Right lung (tissue), 10 donors: ENCODE measurements at places on chromosomes 5 and 9.

DNA sequence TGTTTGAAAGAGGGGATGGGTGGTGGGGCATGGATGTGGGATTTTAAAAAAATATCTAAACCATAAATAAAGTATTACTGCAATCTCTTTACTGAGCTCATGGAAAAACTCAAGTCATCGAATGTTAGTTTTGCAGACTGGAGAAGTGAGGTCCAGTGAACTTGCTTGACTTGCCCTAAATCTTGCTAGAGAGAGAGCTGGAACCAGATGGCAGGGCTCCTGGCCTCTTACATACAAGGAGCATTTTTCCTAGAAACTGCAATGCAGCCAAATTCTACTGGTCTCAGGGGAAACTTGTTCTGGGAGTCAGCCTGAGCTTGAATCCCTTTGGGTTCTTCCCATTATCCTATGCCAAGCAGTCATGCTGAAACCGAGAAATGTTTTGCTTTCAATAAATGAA, 2.9 kb upstream of the TGFBI start:
- DNase-seq = no peak

- no peak for DNase-seq
Measured at GRCh38 chr5:83711982-83712601, 8.6 kb downstream of the HAPLN1 start.

DNA sequence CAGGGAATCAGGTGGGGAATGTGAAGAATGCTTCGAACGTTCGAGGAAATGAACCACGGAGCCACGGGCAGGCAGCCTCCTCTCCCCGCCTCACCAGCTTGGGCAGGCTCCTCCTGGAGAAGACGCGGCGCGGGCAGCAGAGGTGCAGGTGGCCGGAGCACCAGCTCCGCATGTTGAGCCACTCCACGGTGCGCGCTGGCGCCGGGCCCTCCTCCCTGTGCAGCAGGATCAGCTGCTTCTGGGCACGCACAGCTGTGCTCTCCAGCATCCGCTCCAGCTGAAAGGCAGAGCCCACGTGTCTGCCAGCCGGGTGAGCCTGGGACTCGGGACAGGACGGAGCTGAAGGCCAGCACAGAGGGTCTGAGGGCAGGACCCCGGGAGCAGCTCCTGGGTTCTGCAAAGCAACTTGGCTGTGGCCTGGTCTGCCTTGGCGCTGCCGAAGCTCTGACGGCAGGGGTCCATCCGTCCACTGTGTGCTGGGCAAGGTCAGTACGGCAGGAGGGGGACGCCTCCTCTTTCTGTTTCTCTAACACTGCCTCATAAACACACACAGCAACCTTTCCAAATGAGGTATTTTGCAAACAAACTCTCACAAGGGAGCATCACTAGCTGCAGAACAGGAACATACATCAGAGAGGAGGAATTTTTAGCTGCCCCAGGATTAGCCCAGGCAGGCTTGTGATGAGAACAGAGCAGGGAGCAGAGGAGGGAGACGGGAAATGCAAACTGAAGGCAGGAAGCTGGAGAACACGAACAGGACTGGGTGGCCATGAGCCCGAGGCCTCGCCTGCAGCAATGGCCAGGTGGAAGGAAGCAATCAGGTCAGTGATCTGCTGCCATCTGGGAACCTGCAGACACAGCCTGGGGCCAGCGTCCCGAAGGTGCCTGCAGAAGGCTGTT, 20.1 kb upstream of the NSMF start:
- no peak for DNase-seq

DNA sequence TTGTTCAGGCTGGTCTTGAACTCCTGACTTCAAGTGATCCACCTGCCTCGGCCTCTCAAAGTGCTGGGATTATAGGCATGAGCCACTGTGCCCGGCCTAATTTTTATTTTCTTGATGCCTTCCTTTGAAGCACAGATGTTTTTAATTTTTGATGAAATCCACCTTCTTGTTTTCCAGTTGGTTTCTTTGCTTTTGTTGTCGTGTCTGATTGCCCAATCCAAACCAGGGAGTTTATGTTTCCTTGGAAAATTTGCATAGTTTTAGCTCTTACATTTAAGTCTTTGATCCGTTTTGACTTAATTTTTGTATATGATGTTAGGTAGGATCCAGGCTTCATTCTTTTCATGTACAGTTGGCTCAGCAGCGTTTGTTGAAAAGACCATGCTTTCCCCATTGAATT, 15.2 kb downstream of the EHMT1 start:
- no peak for DNase-seq

DNA sequence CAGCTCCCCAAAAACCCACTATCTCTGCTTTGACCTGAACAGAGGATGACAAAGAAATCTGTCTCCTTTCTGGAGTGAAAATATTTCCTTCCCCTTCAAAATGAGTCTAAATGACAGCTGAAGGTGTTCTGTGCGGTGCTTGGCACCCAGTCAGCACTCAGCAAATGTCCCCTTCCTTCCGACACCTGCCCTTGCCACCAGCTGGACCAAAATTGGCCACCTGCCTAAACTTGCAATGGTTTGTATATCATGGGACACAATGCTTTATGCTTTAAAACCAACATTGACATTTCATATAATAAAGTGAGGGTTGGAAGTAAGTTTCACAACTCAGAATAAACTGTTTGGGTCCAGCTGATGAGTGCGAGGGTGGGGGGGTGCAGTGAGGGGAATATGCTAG, 7.5 kb upstream of the TTC1 start:
- no peak for DNase-seq

DNA sequence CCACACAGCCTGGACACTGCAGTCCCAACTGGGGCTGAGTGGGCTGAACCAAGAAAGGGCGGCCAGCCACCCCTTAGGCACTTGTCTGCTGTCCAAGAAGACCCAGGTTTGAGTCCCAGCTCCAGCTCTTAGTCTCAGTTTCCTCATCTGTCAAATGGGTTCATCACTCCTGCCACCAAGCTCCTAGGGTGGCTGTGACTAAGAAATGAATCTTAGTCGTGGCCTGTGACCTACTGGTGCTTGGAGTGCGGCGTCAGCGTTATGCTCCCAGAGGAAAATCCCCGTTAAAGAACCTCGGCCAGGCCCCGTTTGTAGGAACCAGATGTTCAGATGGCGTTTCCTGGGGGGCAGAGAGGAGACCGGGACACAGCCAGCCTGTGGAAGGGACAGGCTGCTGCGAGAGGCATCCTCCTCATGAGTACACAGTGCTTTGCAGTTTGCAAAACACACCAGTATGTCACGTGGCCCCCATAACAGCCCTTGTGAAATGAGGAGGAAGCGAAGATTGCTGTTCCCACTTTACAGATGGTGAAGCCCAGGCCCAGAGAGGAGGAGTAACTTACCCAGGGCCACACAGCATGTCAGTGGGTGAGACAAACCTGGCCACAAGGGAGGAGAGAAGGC, 3.3 kb downstream of the FIBCD1 start:
- DNase-seq = no peak

DNA sequence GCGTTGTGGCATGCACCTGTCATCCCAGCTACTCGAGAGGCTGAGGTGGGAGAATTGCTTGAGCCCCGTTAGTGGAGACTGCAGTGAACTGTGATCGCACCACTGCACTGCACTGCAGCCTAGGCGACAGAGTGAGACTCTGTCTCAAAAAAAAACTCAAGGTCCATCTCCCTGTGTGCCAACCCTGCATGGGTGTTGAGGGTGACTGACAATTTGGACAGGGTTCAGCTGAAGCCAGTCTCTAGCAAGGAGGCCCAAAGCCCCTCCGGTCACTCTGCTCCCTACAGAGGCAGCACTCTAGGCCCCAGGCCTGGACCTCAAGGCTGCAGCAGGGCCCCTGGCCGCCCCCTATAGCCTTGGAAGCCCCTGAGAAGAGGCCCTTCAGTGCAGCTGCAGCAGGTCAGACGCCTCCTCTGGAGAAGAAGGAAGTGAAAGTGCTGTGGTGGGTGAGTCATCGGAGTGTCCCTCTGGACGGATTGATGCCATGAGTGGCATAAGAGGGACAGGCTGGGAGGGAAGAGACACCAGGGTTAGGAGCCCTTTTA, 39.2 kb upstream of the NEK6 start:
- no peak for DNase-seq

DNA sequence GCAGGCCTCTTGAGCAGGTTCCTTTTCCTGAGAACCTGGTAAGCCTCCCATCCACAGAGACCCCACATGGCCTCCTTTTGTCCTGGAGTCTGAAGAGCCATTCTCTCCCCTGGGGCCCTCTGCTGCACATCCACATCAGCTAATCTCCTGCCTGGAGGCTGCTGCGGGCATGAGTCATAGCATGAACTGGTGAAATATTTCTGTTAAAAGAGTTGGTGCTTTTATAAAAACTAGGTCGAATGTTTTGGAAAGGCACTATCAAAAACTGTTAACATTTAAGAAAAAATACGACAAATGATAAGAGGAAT, 399.4 kb downstream of the CTNND2 start:
- no peak for DNase-seq

- no peak for DNase-seq
Measured at GRCh38 chr5:115116001-115116400, 53.7 kb downstream of the TRIM36 start.

- DNase-seq = no peak
Measured at GRCh38 chr5:1827886-1828397, 26.7 kb downstream of the NDUFS6 start.

GRCh38 chr5:38736089-38736488, 109.7 kb upstream of the OSMR start:
- no peak for DNase-seq

DNA sequence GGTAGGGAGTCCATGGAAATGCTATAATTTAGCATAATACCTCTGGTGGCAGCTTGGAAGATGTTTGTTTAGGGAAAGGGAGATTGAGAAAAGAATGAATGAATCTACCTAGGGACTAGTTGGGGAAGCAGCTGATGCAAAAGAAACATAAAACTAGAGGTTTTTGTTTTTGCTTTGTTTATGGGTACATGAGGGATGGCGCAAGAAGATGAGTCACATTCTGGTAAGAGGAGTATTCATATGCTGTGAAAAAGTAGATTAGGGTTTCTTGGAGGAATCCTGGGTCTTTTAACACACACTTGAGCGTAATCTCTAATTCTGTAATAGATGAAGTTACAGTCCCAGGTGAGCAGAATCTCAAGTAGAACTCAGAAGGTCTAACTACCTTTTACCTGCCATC, 17.1 kb downstream of the C9orf43 start:
- DNase-seq = no peak

- DNase-seq = no peak
Measured at GRCh38 chr9:5493679-5494511, 16.4 kb upstream of the PDCD1LG2 start.

DNA sequence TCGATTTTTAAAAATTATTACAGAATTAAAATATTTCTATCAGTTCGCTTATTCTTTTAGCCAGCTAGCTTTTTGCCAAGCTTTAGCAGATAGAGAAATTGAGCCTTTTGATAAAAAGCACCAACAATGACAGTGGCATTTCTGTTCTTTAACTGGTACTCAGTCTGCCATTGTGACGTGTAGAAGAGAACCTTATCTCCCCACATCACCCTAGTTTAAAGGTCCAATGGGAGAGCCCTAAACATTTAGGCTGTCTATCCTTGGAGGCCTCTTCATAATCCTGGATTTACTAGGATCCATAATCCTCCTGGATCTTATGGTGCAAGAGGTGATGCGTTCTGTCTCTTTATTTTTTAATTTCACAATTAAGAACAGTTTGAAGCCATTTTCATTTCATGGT, 3.0 kb downstream of the BASP1 start:
- DNase-seq = no peak

GRCh38 chr9:79006546-79006945, 565.2 kb upstream of the TLE4 start:
- no peak for DNase-seq

- DNase-seq = peak; percentile 19
Measured at GRCh38 chr5:40746703-40747102, 9.1 kb downstream of the TTC33 start.

DNA sequence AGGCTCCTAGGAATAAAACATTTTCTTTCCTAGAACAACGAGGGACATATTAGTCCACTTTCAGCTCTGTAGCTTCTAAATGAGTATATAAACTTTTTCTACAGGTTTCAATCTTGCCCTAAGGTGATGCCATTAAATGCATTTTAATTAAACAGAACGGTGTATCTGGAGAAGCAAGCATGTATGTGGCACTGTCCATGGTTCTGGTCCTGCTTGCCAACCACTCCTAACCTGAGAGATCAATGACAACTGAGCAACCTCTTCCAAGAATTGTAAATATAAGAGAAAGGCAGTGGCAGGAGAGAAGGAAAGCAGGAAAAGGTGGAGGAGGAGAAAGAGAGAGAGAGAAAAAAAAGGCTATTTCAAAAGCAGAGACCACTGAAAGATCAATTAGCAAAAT, 95.6 kb upstream of the SPOCK1 start:
- no peak for DNase-seq

- DNase-seq = peak; percentile 50
Measured at GRCh38 chr9:125843646-125844045, 96.5 kb downstream of the PBX3 start.

GRCh38 chr5:9498541-9499497, 47.1 kb downstream of the SEMA5A start:
- DNase-seq = no peak

DNA sequence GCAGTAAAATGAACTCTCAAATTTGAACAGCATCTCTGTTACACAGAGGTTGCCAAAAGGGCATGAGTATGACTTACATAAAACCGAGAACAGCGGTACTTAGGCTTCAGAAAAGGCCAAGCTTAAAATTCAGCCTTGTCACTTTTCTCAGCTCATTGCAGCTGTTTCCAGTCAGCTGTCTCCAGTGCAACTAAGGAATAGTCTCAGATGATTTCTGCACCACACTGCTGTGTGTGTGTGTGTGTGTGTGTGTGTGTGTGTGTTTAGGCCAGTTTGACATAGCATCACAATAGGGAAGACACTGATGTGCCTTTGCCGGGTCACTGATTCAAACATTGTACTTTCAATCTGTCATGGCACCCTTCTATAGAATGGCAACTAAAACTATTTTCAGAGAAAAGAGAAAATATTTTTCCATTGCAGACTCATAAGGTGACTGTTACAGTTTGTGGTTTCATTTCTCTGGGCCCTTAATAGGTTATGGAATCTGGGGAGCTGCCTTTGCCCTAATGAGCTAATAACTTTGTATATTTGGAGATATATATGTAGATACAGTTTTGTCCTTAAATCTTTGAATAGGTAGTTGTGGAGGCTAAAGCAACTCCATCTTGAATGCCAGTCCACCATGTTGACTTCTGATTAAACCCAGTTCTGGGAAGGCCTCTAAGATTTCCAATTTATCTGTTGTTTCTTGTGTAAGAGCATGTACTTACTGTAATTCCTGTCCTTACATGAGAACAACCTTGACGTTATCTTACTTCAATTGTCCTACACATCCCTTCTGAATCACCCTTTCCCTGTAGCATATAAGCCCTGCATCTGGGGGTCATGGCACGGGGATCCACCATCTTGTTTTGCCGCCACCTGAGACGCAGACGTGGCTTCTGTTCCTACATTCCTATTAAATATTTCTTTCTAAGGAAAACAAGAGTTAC, 4.5 kb downstream of the LSM11 start:
- no peak for DNase-seq

GRCh38 chr9:10015755-10016154, 597.0 kb downstream of the PTPRD start:
- no peak for DNase-seq

GRCh38 chr5:107577394-107577950, 93.3 kb downstream of the EFNA5 start:
- DNase-seq = no peak

DNA sequence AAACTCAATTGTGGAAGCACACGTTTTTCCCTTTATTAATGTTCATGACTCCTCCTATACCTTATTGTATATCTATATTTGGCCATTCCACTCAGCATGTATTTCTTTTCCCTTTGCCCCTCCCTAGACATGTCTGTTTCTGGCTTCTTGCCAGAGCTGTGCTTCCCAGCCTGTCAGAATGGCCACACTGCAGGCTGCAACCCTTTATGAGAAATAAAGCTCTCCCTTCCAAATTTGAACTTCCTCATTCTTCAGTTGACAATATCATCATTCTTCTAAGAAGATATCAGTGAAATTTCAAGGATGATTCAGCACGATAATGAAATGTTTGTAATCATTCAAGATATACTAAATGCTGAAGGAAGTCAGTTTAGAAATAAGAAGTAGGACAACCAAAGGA, 107.6 kb upstream of the PRSS3 start:
- no peak for DNase-seq
